EH (cell line): ENCODE measurements at places on chromosomes 11 and 22.
A peak's percentile ranks its signal among the peaks of the same experiment; 100 is the strongest.

- DNase-seq: peak; percentile 60
These were observed 4.7 kb downstream of the MPEG1 start for GRCh38 chr11:59207988-59208451.

- DNase-seq: no peak
These were observed 13.3 kb downstream of the LDHAL6A start for GRCh38 chr11:18468961-18469360.

DNA sequence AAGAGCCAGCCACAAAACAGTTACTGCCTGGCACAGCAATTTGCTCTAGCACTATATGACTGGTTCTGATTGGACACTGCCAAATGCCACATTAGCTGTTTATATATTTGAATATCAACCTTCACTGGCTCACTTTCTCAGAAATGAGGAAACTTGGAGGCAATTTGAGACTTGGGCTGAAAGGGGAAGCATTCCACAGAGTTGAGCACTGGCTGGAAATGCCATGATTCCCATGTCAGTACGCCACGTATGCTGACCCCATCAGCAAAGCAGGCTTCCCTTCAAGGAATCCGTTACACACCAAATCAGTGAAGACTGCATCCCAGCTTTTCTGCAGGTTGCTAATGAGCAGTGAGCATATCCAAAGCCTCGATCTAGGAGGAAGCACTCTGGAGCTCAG is 34.7 kb downstream of the GALNT18 start:
- no peak for DNase-seq

DNA sequence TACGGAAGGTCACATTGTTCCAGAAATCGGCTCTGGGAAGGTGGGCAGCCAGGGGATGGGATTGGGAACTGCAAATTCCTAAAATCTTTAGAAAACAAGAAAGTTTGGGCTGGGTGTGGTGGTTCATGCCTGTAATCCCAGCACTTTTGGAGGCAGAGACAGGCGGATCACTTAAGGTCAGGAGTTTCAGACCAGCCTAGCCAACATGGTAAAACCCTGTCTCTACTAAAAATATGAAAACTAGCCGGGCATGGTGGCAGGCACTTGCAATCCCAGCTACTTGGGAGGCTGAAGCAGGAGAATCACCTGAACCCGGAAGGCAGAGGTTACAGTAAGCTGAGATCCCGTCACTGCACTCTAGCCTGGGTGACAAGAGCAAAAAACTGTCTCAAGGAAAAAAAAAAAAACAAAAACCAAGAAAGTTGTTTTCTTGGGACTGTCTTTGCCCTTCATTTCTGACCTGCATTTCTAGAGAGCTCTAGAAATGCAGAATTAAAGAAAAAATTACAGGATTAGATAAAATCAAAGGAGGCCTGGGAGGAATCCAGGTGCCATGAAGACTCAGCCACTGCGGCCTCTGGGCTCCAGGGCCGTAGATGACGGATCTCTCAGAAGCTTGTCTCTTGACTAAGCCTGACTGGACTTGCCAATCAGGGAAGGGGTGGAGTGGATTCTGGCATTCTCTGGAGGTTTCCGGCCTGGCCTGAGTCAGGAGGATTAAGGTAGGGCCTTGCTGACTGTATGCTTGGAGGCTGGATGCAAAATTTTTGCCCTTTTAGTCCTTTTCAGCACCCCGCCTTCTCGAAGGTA is 5.3 kb upstream of the MALAT1 start:
- DNase-seq: peak; percentile 98

- DNase-seq: no peak
These were observed 32.2 kb upstream of the A4GALT start for GRCh38 chr22:42752912-42753311.

DNA sequence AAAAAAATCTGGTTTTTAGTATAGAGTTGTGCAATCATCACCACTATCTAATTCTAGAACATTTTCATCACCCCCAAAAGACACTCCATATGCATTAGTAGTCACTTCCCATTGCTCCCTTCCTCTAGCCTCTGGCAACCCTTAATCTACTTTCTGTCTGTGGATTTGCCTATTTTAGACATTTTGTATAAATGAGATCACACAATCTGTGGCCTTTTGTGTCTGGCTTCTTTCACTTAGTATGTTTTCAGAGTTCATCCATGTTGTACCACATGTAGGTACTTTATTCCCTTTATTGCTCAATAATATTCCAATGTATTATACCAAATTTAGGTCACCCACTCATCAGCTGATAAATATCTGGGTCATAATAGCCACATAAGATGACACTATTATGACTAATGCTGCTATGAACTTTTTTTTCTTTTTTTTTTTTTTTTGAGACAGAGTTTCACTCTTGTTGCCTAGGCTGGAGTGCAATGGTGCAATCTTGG is 67.5 kb upstream of the SCUBE2 start:
- peak; percentile 69 for DNase-seq

GRCh38 chr11:67268962-67269268 is 2.6 kb downstream of the GRK2 start:
- no peak for DNase-seq

DNA sequence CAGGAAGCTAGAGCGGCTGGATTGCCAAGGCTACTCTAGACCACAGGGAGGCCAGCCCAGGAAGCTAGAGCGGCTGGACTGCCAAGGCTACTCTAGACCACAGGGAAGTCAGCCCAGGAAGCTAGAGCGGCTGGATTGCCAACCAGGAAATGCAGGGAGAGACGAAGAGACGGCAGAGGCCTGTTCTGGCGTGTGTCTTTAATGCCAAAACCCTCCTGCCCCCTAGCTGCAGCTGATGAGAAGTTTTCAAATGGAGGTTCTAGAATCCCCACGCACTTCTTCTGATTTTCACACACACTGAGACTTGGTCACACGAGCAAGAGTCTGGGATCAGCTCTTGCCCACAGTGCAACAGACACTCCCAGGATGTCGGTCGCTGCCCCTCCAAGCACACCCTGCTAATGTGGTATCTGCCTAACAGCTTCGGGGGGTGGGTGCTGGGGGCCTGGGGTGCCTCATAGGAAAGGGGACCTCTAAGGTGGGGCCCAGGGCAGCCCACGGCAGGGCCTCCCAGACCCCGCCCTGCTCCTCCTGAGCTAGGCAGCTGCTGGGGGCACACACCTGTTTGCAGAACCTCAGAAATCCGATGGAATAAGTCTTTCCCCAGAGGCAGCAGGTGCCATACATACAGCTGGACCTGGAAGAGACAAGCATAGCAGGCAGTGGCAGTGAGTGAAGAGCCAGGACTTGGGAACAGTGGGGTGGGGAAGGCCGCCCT is 28.5 kb downstream of the MAFF start:
- peak; percentile 37 for DNase-seq

- DNase-seq: no peak
These were observed 100.7 kb downstream of the NAV2 start for GRCh38 chr11:19813158-19813879.

GRCh38 chr11:82631722-82632630 is 101.7 kb downstream of the FAM181B start:
- DNase-seq: no peak

DNA sequence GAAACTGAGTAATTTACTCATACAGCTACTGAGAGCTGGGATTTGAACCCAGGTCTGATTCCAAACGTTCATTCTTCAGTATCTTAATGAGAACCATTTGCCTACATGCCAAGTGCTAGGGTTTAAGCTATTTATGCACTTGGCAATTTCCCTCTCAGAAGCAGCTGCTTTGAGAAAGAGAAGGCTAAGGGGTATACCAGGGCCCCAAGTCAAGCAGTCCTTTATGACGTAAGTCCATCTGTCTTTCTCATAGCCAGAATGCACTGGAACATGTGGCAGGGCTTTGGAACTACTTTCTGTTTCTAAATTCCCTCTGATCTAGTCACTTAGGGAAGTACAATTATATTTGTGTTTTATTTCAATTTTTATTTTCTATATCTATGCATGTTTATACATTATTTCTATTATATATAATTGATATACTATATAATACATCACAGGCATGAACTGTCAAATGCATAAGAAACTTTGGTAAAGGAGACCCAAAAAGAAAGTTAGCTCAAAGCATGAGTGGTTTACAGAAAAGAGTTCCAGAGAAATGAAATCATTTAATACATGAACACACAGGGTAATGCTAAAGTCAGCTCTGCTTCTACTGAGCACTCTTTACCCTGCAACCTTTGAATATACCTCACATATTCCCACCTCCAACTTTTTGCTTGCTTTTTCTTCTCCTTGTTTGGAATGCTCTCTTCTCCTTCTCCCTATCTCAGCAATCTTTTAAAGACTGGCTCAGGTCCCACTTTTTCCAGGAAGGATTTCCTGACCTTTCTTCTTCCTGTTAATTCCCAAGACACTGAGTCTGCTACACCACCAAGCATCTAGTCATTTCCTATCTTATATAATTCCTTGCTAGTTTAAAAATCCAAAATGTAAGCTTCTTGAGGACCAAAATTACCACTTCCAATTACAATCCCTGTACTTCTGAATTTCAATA is 80.5 kb upstream of the GDPD4 start:
- DNase-seq: peak; percentile 72

DNA sequence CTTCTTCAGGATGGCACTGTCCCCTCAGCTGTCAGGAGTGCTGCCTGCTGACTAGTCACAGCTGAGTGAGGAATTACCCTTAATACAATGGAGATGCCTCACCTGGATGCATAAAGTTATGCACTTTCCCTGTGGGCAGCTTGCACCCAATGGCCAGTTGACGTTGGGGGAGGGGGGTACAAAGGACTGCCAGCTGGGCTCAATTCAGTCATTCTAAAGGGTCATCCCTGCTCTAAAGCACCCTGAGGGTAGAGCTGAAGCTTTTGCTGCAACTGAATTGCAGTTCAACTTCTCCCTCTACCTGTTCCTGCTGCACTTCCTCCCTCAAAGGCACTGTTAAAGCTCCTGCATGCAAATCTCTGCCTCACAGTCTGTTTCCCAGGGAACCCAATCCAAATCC is 147.8 kb upstream of the SESN3 start:
- DNase-seq: no peak

DNA sequence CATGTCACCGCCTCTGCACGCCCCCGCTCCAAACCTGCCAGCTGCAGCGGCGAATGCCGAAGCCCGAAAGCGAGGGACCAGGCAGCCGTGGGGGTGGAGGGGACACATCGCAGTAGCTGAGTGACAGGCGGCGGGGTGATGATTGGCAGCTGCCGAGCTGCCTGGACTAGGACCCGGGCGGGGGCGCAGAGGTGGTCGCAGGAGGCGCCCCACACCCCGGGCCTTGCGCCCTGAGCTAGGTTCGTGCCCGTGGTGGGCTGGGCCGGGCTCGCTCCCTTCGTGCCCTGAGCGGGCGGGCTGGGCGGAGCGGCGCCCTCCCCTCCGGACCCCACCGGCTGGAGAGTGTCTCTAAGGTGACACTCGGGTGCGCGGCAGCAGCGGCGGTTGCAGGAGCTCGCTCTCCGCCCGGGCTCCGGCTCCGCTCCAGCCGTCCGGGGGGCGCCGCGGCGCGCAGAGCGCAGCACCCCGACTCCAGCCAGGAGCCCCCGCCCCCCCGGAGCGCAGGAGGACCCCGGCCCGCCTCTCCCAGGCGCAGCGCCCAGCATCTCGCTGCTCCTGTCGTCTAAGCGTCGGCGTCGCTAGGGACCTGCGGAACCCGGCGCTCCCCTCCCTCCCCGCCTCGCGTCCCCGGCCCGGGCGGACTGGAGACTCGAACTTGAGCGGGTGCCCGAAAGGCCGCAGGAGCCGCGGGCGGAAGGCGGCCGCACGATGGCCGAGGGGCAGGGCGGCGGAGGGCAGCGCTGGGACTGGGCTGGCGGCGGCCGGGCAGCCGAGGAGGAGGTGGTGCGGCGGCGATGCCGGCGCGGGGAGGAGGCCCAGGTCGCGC is 14.5 kb upstream of the DGKZ start:
- peak; percentile 31 for DNase-seq

DNA sequence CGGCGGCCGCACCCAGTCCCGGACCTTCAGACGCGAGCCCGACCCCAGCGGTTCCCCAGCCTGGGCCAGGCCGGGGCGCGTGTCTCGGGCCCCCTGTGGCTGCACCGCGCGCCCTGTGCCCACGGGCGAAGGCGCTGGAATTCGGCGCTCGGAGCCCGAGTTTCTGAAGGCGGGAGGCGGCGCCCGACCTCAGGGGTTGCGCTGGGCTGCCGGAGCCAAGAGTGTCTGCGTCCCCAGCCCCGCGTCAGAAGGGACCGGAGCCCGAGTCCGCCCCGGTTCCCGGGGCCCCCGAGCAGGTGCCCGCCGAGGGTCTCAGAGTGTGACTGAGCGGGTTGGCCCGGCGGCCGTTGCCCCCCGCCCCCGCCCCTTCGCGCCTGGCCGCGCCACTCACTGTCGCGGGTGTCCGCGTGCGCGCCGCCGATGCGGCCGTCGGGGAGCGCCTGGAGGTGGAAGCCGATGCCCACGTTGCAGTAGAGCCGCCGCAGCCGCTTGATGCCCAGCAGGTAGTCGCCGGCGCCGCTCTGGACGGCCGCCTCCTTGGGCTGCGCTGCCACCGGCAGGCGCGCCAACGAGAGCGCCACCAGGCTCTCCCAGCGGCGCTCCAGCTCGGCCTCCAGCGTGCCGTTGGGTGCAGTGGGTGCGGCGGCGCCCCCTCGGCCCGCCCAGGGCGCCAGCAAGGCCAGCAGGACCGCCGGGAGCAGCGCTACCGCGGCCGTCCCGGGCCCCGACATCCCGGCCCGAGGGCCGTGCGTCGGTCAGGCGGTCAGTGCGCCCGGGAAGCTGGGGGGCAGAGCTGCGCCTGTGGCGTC is 583 bp downstream of the FGF4 start:
- DNase-seq: no peak

DNA sequence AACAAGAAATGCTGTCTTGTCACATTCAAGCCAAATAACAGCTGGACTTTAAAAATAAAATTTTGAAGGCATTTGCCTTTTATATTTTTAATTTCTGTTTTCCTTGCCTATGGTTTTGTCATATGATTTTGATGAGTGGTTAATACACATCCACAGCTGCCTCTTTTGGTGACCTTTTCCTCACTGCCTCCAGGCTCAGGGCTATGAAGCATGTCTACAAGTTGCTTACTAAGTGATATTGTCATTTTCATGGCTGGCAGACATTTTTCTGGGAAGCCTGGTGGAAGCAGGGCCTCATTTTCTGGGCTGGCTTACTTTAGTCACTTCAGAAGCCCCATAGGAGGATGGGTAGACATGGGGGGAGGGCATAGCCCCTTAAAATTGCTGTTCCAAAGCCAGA is 344.9 kb downstream of the SOX6 start:
- DNase-seq: peak; percentile 25

GRCh38 chr11:72777755-72778278 is 16.0 kb downstream of the STARD10 start:
- no peak for DNase-seq

DNA sequence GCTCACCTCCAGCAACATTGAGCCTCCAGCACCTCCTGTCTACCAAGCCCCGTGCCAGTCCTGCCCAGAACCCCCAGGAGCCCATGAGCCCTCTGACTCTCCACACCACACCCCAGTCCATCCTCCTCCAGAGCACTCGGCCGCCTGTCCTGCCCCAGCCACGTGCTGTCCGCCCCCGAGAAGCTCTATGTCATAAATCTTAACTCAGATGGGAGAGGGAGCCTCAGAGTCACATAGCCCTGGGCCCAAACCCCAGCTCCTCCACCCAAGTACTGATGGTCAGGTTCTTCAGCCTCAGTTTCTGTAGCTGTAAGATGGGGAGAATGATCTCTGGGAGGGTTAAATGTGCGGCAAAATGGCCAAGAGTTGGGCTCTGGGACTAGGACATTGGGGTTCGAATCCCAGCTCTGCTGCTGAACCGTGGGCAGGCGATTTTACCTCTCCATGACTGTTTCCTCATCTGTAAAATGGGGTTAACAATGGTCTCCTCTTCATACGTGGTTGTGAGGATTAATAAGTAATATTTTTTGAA is 27.8 kb downstream of the CYTH4 start:
- DNase-seq: no peak
